ENCODE measurements at places on chromosomes 7 and 10.

DNA sequence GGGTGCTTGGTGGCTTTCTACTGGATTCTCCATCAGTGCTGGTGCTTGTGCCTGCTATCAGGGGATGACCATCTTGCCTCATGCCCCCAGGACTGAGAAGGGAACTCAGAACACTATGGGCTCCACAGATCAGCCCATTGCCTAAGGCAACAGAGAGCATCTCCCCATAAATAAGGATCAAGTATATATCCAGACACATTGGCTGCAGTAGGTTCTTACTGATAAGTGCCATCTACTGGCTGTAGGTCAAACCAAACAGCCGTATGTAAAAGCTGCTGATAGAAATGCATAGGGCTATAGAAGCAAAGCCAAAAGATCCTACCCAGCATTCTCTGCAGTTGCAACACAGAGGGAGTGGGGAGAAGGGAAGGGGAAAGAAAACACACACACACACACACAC is 153.7 kb downstream of the CDK14 start:
- no peak for DNase-seq

- no peak for DNase-seq
Measured at GRCh38 chr10:121065330-121065729, 214.2 kb downstream of the WDR11 start.

DNA sequence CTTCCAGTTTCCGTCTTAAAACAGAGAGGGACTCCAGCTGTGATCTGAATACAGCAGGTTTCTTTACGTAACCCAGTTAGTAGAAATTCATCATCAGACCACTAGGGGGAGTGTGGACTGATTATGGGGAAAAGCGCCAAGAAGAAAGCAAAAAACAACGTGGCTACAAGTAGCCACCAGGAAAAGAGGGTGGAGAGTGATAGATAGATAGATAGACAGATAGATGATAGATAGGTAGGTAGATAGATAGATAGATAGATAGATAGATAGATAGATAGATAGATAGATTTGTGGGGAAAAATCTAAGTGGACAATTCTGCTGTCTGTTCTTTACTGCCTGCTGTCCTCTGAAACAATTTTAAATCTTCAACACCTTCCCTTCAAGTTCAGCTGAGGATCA is 12.7 kb upstream of the AKR1B10 start:
- peak; percentile 67 for DNase-seq

DNA sequence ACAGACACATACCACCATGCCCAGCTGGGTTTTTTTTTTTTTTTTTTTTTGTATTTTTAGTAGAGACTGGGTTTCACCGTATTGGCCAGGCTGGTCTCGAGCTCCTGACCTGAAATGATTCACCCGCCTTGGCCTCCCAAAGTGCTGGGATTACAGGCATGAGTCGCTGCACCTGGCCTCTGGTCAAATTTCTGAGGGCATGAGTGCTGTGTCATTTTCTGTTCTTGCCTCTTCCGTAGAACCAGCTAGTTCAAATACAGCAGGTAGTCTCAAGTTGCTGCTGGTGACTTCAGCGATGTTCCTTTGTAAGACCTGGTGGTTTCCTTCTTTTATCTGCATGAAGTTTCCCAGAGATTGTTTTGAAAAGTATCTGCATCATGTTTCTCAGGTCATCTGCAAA is 134.8 kb upstream of the SHH start:
- no peak for DNase-seq

GRCh38 chr7:31335884-31336201 is 4.7 kb downstream of the NEUROD6 start:
- DNase-seq: no peak

- DNase-seq: no peak
Measured at GRCh38 chr10:20892796-20893195, 4.3 kb downstream of the NEBL start.

- peak; percentile 15 for DNase-seq
Measured at GRCh38 chr10:71713135-71714030, 6.2 kb downstream of the C10orf105 start.

GRCh38 chr7:111057066-111057465 is 33.9 kb upstream of the LRRN3 start:
- no peak for DNase-seq

DNA sequence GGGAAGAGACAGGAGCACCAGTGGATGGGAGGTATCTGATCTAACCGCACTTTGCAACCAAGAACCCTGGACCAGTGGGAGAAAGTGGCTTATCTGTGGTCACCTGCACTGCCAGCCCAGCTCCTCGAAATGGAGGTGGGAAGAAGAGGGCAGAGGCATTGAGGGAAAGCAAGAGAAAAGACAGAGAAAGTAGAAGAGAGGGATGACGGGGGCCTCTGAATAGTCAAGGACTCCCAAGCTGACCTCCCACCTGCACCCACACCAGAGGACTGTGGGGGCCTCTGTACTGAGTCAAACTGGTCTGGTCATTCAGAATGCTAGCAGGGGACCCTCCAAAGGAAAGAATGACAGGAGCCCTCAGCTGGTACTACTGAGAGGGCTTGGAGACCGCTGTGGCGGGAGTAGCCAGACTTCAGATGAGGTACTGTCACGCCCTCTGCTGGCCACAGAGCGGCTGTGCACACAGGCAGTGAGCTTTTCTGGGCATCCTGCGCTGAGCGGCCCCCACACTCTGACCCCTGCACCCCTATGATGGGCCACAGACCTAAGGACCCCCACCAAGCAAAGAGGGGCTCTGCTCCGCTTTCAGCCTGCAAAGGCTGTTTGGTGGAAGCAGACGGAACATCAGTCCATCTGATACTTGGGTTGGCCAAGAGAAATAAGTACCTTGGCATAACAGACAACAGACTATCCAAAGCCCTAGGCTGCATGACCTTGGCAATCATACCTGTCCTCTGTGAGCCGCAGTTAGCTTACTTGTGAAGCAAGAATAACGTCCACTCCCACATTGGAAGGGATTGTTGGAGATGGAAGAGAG is 112.9 kb downstream of the COL13A1 start:
- peak; percentile 17 for DNase-seq

- DNase-seq: no peak
Measured at GRCh38 chr7:85840554-85840953, 653.7 kb upstream of the SEMA3D start.

DNA sequence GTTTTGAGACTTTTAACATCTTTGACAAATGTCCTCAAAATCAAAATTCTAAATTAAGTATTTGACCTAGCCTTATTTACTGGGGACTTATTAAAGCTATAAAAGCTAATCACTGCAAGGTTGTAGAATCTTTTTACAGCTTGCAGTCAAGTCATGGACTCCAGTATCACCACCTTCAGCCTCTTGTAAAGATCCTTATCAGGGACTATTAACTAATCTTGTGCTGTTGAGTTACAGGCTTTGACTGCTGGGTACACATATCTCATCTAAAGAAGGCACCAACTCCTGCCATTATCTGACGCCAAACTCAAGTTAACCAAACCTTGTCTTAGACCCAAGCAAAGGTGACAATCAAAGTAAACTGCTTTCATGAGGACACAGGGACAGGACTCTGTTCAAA is 621.0 kb upstream of the IGFBP3 start:
- no peak for DNase-seq

- no peak for DNase-seq
Measured at GRCh38 chr7:141001122-141001521, 13.6 kb downstream of the MRPS33 start.

DNA sequence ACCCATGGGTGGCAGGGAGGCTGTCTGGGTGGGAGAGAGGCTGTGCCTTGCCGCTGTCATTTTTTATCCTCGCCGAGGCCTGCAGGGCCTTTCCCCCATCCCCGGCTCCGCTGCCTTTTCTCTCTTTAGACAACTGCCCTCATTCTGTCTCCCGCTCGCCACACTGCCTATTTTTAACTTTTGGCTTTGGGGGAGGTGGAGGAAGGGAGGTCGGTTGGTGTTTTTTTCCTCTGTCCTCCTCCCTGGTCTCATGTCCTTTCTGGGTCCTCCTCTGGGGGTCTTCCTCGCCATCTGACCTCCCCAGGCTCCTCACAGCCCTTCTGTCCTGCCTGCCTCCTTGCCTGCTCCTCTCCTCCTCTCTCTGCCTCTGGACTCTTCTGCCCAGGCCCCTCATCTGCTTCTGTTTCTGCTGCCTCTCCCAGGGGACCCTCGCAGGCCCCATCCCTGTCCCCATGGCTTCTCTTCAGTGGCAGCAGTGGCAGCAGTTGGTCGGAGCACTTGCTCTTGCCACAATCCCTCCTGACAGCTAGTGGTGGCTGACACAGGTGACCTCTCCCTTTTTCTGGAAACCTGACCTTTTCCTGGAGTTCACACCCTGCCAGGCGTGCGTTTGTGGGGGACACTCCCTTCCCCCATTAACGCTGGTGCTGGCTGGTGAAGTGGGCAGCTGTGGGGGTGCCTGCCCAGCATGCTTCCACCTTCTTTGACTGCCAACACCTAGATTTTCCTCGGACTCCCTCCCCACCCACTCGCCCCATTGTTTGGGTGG is 19.5 kb upstream of the PCBD1 start:
- no peak for DNase-seq

- DNase-seq: no peak
Measured at GRCh38 chr10:122251459-122252255, 19.4 kb upstream of the BTBD16 start.

- DNase-seq: no peak
Measured at GRCh38 chr10:112517451-112517862, 70.4 kb downstream of the VTI1A start.

DNA sequence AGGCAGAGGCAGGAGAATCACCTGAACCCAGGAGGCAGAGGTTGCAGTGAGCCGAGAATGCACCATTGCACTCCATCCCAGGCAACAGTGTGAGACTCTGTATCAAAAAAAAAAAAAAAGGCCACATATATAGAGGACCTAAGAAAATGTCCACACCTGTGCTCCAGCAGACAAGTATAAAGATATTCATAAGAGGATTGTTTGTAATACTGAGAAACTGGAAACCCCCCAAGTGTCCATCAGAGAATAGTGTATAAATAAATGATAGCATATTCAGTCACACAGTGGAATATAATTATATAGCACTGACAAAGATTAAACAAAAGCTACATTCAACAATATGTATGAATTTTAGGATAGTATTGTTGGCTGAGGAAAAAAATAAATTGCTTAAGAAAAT is 1050.6 kb downstream of the GRM8 start:
- DNase-seq: no peak

DNA sequence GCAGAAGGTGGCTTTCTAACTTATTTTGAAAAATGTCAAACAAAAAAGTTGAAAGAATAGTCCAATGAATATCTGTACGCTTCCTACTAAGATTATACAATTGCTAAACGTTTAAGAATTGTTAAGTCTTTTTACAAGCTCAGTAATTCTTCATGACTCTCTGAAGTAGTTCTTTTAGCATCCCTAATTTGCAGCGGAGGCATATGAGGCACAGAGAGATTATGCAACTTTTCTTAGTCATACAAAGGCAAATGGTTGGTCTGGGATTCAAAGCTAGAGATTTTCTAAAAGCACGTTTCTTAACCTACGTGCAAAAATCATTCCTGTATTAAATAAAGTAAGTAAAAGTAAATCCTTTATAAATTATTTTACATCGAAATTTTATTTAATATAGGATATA is 254.2 kb downstream of the MAGI2 start:
- no peak for DNase-seq

DNA sequence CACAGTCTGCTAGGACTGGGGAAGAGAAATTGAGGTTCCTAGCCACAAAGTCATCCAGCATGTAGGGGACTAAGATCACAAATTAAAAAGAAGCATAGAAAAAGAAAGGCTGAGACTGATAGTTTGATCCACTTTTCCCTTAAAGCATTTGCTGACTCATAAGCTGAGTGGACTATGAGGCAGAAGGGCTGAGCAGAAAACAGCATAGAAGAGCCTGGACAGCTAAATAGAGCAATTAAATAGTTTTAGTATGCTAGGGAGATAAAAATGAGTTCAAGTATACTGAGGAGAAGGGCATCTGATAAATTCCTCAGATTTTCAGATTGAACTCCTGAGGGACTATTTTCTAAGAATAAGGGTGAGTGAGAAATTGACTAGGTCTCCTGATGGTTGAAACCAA is 155.9 kb upstream of the EGR2 start:
- no peak for DNase-seq

DNA sequence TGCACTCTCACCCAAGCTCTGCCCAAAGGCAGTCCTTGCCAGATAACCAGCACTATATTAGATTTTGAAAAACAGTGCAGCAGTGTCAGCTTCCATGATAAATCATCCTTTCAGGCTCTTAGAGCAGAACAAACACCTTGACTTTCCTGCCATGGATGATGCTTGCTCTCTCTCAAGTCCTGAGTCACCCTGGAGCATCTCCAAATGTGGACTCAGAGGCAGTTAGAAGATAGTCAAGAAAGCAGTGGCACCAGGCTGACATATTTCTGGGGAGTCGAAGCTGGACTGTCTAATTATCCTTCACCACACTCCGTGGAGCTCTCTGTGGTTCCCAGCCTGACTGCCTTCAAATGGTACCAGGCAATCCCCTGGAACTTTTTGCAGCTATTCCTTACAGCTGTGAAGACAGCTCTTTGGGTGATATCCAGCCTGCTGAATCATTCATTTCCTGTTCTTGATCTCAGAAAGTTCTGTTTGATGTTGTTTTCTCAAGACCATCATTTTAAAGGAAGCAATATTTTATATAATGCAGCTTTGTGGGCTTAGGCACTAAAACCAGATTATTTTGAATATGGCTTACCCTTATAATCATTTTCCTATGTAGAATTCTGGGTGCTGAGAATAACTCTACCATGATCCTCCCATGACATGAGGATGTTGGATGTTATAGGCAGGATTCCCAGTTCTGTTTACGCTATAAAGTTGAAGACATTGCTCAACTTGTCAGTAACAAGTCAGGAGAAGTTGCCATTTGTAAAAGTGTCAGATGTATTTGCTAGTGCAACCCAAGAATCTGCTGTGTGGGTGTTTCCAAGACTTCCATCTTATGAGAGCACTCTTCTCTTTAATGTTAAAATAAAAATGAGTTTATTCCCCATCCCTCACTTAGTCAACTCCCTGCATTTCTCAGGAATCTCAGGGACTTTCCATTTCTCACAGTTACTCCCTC is 233.8 kb downstream of the C7orf25 start:
- DNase-seq: no peak

GRCh38 chr7:107926481-107926880 is 35.5 kb downstream of the DLD start:
- DNase-seq: no peak

GRCh38 chr10:51004776-51005175 is 69.5 kb upstream of the PRKG1 start:
- no peak for DNase-seq

GRCh38 chr7:50588937-50589336 is 23.7 kb upstream of the DDC start:
- DNase-seq: no peak
